ENCODE measurements at places on chromosomes 7 and 10.

GRCh38 chr7:108158776-108159175, 28.6 kb upstream of the LAMB4 start:
- no peak for DNase-seq

DNA sequence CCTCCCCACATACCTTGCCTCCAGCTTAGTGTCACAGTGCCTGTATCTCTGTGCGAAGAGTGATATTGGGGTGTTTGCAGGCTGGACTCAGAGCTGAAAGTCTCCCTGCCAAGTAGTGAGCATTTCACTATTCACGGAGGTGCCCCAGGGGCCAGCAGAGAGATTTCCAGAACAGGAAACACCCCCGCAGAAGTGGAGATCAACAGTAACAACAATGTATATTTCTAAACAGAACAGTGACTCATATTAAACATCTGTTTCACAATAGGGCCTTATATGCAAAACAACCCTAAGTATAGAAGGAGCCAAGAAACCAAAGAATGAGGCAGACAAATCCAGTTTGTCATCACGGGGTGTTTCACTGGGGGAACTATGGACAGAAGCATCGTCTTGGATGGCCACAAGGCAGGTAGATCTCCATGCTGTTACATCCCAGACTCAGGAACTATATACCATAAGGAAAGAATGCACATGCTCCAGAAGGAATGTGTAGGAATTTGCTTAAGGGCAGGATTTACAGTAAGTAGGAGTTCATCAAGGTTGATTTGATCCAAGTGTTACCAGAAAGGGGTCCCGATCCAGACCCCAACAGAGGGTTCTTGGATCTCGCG, 29.3 kb upstream of the CCL24 start:
- DNase-seq = peak; percentile 3

DNA sequence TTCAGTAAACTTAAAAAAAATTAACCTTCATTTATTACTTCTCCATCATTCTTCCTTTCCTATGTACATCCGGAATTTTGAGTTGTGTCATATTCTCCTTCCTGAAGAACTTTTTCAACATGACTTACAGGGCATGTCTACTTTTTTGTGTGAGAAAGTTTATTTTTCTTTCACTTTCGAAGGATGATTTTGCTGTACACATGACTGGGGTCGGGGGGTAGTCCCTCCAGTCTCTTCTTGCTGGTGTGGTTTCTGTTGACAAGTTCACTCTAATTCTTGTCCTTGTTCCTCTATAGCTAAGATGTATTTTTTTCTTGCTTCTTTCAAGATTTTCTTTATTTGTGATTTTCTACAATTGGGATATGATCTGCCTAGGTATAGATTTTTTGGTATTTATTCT, 55.8 kb downstream of the INPP5A start:
- DNase-seq = no peak

DNA sequence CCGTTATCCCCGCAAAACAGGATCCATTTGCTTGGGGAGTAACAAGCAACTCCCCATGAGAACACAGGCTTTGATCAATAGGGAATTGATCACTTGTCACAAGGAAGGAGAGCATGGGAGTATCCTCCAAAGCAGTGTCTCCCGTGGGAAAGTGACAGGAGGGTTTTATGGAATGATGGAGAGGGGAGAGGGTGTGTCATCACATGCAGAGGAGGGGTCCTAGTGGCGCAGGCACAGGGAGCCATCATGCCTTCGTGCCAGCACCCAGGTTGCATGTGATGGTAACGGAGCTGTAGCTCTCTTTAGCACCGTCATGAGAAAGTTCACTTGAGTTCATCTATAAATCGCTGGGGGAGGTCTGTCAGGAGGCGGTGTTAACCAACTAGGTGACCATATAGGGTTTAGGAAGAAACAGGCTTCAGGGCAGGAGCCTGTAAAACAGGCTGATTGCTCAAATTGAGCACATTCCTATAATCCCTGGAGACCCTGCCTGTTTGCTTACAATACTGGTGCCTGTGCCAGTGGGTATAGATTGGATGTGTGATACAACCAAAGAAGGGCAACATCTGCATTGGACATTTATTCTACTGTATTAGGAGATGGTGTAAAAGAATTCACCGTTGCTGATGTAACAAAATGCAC, 428.5 kb downstream of the GALNT17 start:
- DNase-seq = no peak

DNA sequence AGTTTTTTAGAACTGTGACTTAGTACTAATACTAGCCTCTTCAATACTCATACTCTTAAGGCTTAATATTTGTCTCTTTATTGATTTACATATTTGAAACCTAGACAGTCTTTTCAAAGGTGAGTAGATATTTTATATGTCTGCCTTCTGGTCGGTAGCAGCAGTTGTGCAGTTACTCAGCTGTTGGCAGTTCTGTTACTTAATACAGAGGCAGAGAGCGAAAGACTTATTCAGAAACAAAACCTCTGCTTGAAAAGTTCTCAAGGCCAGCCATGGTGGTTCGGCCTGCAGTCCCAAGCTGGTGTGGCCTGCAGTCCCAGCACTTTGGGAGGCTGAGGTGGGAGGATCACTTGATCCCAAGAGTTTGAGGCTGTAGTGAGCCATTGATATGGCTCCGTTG, 84.2 kb downstream of the AUTS2 start:
- no peak for DNase-seq

GRCh38 chr7:155168597-155169480, 98.7 kb downstream of the HTR5A start:
- no peak for DNase-seq

- DNase-seq = peak; percentile 23
Measured at GRCh38 chr7:140403878-140404564, at the start of gene RAB19. Gene RAB19, plus strand, starts transcription at chr7:140404058. Its CDS starts 3,589 bp downstream, at chr7:140407647.

GRCh38 chr10:32190890-32191491, 134.8 kb upstream of the KIF5B start:
- DNase-seq = no peak

DNA sequence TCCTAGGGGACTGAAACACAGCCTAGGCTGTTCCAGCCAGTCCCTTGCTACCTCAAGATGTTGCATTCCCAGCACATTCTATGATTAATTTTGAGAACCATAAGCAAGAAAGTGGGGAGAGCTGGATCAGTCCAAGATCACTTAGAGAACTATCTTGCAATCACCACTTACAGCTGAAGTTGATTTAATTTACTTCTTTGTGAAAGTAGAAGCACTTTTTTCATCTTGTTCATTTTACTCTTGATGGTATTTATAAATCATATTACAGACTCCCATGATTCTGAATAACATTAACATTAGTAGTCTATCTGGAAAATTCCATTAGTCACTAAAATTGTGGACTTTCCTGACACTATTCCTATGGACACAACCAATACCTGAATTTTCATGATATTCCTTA, 118.5 kb downstream of the ETV1 start:
- DNase-seq = no peak

DNA sequence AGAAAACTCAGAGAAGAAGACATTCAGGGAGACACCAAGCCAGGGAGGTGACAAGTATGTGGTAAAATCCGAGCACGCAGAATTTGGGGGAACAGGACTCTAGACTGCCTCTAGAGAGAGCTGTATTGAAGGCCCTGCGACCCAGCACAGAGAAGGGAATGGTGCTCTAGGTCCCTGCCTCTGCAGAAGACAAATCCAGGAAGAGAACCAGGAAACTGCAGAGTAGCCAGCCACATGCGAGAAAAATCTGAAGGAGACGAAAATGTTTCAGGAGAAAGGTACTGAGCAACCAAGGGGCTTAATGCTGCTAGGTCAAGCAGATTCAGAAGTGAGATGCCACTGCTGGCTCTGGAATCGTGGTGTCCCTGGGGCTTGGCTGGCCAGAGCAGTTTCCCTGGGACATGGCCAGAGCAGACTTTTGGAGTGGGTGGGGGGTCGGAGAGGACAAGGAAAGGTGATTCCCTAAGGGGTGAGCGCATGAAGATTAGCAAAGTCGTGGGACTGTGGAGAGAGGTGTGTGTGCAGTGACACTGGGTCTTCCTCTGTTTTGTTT, 158.0 kb upstream of the KLF6 start:
- no peak for DNase-seq

GRCh38 chr10:18402853-18403252, 248.5 kb downstream of the NSUN6 start:
- no peak for DNase-seq

- DNase-seq = no peak
Measured at GRCh38 chr7:48710995-48711394, 213.4 kb upstream of the CDC14C start.

DNA sequence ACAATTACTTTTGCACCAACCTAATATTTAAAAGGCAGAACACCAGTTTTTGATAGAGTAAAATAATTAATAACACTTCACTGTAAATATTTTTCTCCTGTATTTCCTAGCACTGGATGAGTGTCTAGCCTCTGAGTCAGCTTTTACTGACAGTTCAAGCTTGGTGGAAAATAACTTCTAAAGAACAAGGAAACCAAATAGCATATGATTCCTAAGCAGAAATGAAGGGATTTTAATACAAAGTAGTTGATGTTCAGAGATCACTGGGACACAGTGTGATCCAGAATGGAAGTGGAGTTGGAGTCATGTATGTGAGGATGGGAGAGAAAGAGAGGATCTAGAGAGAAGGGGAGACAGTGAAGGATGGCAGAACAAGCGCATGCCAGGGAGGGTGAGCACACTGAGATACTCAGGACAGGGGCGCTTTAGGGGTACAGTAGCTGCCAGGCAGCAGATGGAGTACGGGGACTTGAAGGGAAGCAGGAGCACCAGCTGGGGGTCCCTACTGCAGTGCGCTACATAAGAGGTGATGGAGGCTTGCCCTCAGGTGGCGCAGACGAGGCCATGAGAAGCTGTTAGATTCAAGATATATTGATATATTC, 117.9 kb upstream of the KLF6 start:
- no peak for DNase-seq

DNA sequence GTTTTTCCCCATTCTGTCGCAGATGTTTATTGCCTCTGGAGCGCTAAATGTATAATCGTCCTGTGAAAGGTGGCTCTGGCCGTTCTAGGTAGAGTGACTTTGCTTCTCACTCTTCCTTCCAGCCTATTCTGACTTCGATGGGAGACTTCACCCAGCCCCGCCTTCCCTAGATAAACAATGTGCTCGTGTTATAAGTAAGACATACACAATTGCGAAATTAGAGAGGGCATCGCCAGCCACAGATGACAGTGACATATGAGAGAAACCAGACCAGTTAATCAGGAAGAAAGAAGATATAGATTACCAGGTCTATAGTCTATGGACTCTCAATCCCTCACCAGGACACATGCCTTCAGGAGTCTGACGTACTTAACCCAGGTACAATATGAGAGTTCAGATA, 1050.5 kb upstream of the AUTS2 start:
- no peak for DNase-seq

DNA sequence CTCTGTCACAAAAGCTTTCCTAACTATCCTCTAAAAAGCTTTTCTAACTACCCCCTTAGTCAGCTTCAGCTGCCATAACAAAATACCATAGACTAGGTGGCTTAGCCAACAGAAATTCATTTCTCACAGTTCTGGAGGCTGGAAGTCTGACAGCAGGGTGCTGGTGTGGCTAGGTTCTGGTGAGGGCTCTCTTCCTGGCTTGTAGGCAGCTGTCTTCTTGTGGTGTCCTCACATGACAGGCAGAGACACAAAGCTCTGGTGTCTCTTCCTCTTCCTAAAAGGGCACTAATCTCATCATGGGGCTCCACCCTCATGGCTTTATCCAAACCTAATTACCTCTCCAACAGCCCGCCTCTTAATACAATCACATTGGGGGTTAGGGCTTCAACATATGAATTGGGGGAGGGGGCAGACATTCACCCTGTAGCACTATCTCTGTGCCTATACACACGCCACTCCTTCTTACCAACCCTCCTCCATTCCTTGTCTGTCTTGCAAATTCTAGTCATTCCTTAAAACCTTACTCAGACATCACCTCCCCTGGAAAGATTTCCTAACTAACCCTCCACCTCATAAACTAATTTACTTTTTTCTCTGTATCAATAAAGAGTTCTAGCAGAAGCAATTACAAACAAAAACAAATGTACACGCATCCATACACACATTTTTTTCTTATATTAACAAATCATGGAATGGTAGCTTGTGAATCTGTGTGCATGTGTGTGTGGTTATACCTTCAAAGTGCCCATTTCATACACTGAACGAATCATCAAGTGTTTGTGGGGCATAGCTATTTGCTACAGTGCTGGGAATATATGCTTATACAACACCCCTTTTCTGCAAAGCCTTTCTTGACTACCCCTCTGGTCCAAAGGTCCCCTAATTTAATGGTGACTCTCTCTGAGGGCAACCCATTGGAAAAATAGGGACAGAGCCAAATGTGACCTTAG, 26.4 kb downstream of the RHOBTB1 start:
- DNase-seq = no peak

GRCh38 chr7:92595281-92595680, 5.1 kb upstream of the FAM133B start:
- no peak for DNase-seq

- no peak for DNase-seq
Measured at GRCh38 chr10:4373098-4373497, 452.9 kb upstream of the AKR1E2 start.
